ENCODE measurements at places on chromosomes 2 and 18. TPM values are rescaled to one million over a fixed set of nuclear protein-coding genes. Genes with fewer than 3 reads are reported as not detected.

GRCh38 chr2:154655499-154655898 is 43.0 kb upstream of the KCNJ3 start:
- DNase-seq = no peak

- no peak for DNase-seq
Measured at GRCh38 chr2:144131042-144131441, 388.9 kb downstream of the ZEB2 start.

- no peak for DNase-seq
Measured at GRCh38 chr2:44545005-44545404, 183.3 kb downstream of the CAMKMT start.

GRCh38 chr2:222309361-222309760 is 10.6 kb upstream of the PAX3 start:
- DNase-seq = no peak

DNA sequence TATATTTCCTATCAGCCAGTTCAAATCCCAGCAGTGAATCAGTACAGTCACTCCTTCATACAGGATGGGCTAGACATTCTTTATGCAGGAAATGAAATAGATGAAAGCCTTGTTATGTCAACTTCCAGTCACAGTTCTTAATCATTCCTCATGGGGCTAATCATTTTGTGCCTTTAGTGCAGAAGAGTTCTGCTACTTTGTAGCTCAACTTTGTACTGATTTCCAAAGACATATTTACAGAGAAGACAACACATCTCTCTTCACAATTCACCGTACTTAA is 593.9 kb upstream of the NETO1 start:
- DNase-seq = peak; percentile 22

DNA sequence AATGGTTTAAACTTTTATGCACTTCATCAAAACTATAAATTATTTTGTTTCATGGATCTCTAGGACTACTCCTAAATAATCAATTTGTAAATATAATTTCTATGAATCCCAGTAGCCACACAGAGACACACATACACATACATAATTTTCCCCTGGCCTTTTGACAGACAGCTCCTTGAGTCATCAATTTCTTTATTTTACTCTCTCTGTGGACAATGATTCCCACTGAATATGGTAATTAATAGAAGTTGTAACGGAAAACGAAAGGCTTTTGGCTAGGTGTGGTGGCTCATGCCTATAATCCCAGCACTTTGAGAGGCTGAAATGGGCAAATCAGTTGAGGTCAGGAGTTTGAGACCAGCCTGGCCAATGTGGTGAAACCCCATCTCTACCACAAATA is 235.1 kb downstream of the EPHA4 start:
- DNase-seq = no peak

- DNase-seq = no peak
Measured at GRCh38 chr2:21710031-21710430, 586.3 kb downstream of the TDRD15 start.

TMEM163 gene
- total RNA-seq = 3.2 TPM
